ENCODE measurements at places on chromosomes 1 and 21.

DNA sequence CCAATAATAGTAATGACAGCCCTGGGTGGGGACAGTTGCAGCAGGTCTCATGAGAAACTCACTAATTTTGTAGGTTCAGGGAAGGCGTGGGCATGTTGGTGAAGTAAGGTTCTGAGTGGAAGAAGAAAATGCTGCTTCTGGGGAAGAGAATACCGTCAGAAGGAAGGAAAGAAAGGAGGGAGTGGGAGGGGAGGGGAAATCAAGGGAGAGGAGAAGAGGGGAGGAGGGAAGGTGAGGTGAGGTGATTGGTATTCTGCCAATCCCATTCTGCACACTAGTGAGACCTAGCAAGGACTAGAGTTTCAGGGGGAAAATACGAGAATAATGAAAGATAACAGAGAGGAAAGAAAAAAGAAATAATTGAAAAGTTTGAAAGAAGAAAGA, 32.4 kb upstream of the MGST3 start:
- peak; percentile 23 for DNase-seq

DNA sequence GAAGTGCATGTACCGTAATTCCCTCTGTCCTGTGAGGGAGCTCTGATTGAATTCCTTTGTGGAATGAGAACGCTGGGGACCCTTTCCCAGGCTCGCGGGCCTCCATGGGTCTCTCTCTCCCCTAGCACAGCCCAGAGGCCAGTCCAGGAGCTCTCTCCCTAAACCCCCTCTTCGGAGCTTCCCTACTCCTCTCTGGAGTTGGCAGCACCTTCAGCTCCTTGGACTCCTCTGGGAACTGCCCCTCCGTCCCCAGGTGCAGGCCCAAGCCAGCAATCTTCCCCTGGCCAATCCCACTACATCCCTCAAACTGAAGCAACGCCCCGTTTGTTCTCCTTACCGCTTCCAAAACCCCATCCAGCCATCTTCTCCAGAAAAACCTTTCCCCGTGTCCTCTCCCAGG, 10.5 kb upstream of the SYNC start:
- DNase-seq: no peak

DNA sequence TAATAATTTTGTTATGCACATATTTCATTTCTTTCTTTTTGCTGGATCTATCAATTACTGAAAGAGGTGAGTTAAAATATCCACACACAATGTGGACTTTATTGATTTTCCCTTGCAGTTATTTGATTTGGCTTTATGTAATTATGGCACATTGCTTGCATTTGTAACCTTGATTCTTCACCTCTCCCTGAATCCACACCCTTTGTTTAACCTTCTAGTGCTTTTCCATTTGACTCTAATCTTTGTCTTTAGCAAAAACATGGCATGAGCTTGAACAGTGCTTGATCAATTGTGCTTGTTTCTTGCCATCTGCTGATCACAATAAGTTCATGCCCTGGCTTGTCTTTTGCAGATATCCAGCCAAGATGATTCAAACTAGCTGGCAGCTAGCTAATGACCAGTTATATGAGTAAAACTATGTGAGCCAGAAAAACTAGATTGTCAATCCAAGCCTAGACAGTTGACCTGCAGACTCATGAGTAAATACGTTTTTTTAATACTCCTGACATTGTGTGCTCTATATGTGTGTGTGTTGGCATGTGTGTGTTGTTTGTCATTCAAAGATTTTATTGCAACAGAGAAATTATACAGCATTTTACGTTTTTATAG, 899.2 kb downstream of the NCAM2 start:
- no peak for DNase-seq

GRCh38 chr1:150558303-150558704, 9.1 kb downstream of the ADAMTSL4 start:
- DNase-seq: no peak

DNA sequence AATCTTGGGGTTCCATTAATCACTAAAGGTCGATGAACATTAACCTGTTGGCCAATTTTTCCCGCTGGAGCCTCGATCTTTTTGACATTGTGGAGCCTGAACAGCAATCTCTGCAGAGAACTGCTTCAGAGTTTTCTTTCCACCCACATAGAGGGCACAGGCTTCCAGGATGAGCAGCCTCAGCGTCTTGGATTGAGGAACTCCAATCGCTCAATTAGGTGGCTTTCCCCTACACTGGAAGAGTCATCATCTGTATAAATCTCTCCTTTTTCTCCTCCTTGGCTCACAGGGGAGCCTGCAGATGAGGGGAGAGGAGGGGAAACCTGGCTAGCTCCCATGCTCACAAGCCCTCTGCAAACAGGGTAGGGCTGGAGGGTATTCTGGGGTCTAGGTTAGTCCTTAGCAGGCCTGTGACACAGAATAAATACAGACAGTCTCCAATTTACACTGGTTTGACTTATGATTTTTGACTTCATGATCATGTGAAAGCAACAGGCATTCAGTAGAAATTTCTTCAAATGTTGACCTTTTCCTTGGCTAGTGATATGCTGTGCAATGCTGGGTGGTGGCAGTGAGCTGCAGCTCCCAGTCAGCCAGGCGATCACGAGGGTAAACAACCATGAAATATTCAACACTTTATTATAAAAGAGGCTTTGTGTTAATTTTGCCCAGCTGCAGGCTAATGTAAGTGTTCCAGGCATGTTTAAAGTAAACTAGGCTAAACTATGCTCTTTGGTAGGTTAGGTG, 80.8 kb downstream of the PGBD5 start:
- peak; percentile 29 for DNase-seq

- DNase-seq: peak; percentile 79
Observed at GRCh38 chr1:207017615-207018559, 14.7 kb downstream of the C1orf116 start.

GRCh38 chr1:192726820-192727504, 81.9 kb upstream of the RGS2 start:
- no peak for DNase-seq

DNA sequence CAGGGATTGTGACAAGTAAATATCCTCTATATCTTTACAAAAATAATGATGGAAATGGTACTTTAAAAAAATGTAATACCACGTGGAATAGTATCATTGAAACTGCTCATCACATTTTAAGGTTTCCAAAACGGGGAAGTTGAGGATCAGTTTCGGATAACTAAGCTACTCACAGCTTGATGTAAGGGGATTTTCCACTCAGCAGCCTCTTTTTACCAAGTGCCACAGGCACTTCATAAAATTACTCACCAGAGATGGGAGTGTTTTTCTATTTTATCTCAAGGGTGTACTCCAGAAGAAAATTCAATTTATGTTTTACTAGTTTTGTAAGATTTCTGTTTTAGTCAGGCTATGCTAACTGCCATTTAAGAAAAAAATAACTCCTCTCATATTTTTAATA, 91.7 kb downstream of the TPR start:
- no peak for DNase-seq

GRCh38 chr1:233327651-233328141, at the start of gene MAP3K21:
Gene MAP3K21 (plus strand): TSS chr1:233327724. CDS start chr1:233328029, 305 bp downstream.
- no peak for DNase-seq

- no peak for DNase-seq
Observed at GRCh38 chr1:34918977-34919561, 10.4 kb downstream of the DLGAP3 start.

DNA sequence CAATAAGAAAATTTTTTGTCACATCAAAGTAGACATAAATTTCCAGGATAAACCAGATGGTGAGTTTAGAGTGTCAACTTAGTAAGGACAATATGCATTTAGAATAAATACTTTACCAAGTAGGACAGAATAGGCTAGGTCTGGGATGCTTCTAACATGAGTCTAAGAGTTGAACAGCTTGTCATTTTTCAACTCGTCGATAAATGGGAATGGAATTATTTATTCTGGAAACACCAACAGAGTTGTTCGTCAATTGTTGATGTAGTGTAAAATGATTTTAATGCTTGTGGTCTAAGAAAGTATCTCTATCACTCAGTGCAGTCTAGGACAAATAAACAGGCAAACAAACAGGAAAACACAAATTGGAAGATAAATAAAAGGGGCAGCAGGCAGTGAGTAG, 358.4 kb upstream of the ST6GALNAC5 start:
- DNase-seq: no peak

DNA sequence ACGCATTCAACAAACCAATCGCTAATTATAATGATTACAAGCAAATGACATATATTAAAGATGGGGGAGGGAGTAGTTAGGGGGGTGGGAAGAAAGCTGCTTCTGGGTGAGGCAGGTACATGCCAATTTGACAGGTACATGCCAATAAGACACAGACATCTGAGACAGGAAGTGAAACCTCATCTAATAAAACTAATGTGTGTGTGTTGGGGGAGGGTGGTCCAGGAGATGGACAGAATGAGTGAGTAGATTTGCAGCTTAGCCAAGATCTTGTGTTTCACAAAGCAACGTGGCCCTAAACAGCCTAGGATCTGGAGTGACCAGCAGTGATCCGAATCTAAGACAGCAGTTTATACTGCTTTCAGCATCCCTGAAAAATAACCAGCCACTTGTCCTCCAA, 10.8 kb downstream of the CFAP45 start:
- no peak for DNase-seq

DNA sequence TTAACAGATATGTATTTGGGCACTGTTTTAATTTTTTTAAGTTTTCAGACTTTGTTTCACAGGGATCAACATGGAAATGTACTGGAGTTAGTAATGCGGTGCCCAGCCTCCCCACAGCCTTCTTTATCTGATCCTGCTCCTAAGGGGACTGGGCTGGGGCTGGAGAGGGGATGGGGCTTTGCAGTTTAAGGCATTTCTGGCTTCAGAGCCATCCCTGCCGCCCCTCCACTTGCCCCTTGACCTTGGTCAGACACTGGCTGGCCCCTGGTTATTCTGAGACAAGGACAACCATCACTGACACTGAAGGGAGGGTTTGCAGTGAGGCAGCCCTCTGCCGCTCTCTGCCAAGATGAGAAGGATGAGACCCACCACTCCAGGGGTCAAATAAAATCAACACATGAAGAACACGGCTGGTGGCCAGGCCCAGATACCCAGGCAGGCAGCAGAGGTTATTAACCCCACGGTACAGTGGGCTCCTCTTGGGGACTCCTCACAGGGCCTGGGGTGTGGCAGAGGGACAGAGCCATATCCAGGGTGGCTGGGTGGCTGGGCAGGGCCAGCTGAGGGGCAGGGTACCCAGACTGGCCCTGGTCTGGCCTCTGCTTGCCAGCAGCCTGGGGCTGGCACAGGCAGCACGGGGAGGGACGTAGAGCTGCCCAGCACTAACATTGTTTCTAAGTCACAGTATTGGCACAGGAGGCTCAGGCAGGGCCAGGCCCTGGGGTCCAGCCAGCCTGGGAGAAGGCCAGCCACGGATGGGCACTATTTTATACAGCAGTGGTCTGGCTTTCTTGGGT, 7.2 kb upstream of the UBE2U start:
- DNase-seq: no peak

DNA sequence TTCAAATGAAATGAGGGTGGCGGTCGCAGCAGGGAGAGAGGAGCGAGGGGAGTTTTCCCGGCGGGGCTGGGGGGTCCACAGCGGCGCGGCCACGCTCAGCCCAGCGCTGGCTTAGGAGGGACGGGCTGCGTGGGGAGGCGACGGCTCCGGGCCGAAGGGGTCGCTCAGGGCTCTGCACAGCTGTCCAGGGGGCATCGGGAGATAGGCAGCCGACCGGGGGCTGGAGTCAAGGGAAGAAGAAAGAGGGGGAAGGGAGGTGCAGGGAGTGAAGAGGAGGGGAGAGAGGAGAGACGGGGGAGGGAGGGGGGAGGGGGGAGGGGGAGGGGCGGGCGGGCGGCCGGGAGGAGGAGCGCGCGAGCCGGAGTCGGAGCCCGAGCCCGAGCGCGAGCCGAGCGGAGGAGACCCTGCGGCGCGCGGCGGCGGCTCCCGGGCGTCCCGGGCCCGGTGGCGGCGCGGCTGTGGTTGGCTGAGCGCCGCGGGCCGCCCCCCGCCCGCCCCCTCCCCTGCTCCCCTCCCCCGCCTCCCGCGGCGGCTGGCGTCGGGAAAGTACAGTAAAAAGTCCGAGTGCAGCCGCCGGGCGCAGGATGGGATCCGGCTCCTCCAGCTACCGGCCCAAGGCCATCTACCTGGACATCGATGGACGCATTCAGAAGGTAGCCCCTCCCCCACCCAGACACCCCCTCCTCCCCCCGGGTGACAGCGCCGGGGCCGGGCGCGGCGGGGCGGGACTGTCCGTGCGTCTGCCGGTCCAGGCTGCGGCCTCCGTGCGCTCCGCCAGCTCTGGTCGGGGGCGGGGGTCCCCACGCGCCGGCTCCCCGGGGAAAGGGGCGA, at the start of gene PDE9A:
Gene PDE9A (plus strand): TSS at position 391 of the 831 bp plus-strand sequence. CDS start 194 bp downstream, at position 585.
- peak; percentile 48 for DNase-seq

Measured in body of pancreas (tissue), 4 donors.